ENCODE measurements at places on chromosomes 2 and 18.

- H3K4me3 ChIP-seq = no peak overlapping the region
- H3K36me3 ChIP-seq = no peaks in the 10 kb centered on the region
- no peak overlapping the region for H3K27ac ChIP-seq
- H3K27me3 ChIP-seq = no peaks in the 10 kb centered on the region
- no peak for DNase-seq
Observed at GRCh38 chr18:46042571-46043123, 29.4 kb downstream of the PSTPIP2 start.

DNA sequence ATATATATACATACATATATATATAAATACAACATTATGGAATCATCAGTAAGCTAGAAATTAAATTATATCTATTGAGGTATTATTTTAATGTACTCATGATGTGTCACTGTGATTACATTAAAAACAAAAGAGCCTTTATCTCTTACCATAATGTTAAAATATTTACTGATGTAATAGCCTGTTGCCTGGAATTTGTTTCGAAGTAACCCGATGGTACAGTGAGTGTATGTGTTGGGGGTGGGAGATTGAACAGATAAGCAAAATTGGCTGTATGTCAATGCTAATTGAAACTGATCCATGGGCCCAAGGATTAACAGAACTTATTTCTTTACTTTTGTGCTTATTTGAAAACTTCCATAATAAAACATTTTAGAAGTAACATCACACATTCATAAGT lies 1473.2 kb downstream of the LRP1B start:
- no peak for DNase-seq
- H3K4me3 ChIP-seq = no peak overlapping the region
- H3K27ac ChIP-seq = no peak overlapping the region
- H3K27me3 ChIP-seq = no peaks in the 10 kb centered on the region

DNA sequence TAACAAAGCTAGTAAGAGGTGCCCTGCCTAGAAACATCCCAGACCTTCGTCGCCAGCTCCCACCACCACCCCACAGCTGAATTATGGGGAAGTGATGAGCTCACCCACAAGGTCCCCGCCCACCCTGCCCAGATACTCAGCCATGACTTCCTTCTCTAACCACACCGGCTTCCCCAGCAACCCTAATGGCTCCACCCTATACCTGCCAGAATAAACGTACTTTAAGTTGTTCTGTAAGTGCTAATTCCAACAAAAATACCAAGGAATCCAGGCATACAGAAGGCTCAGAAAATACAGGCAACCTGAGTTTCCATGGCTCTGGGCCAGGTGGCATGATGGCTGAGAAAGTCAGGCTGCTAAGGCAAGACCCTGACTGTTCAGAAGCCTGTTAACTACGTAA lies 39.1 kb downstream of the TMEM163 start:
- no peak overlapping the region for H3K4me3 ChIP-seq
- no peaks in the 10 kb centered on the region for H3K27me3 ChIP-seq
- no peak for DNase-seq
- no peaks in the 10 kb centered on the region for H3K36me3 ChIP-seq

DNA sequence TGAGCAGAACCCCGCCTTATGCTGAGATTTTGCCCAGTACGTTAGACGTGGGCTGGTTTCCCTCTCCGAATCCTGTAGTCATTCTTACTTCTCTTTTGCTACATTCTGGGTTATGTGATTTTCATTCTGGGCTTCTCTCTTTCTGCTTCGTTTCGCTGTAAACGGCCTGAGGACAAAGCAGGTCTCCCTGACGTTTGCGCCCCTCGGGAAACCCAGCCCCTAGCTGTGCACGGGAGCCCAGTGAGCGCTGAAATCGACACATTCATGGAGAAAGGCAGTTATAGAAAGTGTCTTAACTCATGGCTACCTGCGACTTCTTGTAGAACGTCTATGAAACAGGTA lies 22.7 kb upstream of the MC5R start:
- H3K36me3 ChIP-seq = no peaks in the 10 kb centered on the region
- no peak overlapping the region for H3K27ac ChIP-seq

DNA sequence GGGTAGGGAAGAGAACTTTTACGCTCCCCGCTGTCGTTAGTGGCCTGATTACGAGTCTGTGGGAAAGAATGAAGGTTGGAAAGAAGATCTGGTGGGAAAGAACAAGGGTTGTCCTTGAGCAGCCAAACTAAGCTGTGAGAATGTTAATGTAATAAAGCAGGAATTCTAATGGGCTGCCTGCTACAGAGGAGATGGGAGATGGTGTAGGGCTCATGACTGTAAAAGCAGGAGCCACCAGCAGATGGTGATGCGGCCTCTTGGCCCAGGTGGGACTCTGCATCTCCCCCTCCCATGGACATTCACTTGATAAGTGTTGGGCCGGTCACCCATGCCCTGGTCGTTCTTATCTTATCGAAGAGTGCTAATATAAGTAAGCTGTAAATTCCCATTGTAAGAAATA lies 150.0 kb downstream of the NEDD4L start:
- peaks cover 18% of the 10 kb centered on the region for H3K4me1 ChIP-seq
- no peak overlapping the region for H3K27ac ChIP-seq
- H3K27me3 ChIP-seq = no peaks in the 10 kb centered on the region
- H3K4me3 ChIP-seq = no peak overlapping the region
- no peak for DNase-seq

- H3K4me1 ChIP-seq = no peaks in the 10 kb centered on the region
- H3K27me3 ChIP-seq = no peaks in the 10 kb centered on the region
- H3K4me3 ChIP-seq = no peak overlapping the region
- DNase-seq = no peak
Observed at GRCh38 chr18:11419338-11419737, 190.1 kb upstream of the SLC35G4 start.

DNA sequence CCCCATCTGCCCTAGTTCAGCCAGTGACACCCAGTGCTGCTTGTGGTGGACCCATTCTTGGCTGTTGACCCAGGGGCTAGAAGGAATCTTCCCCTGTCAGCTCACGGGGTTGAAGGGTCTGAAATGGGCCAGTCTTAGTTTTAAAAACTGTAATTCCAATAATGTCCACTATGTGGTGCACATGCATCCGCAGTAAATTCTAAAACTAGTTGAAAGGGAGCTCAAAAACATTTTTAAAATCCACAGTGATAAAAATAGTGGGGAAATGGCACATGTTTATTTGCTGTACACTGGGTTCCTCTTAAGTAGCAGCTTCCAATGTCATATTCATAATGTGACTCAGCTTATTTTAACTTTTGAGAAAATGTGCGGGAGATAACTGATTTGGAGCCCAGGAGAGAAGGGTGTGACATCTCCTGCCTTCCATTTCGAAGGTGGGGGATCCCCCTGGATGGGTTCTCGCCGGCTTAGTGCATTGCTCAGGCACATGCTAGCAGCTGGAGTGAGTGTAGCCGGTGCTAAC lies 32.8 kb downstream of the GRHL1 start:
- H3K27me3 ChIP-seq = no peaks in the 10 kb centered on the region
- H3K4me3 ChIP-seq = no peak overlapping the region
- H3K27ac ChIP-seq = peak overlapping the region; percentile 84

GRCh38 chr2:238239543-238239862 lies 335 bp downstream of the HES6 start:
- no peaks in the 10 kb centered on the region for H3K36me3 ChIP-seq
- no peak for DNase-seq
- no peaks in the 10 kb centered on the region for H3K27me3 ChIP-seq
- H3K27ac ChIP-seq = peak overlapping the region; percentile 50
- H3K4me3 ChIP-seq = peak overlapping the region; percentile 69

GRCh38 chr18:5890331-5891183 lies 4.8 kb downstream of the TMEM200C start:
- no peak overlapping the region for H3K27ac ChIP-seq
- peak overlapping the region; percentile 55 for H3K4me3 ChIP-seq
- H3K27me3 ChIP-seq = peaks cover 20% of the 10 kb centered on the region
- DNase-seq = no peak
- H3K36me3 ChIP-seq = no peaks in the 10 kb centered on the region

DNA sequence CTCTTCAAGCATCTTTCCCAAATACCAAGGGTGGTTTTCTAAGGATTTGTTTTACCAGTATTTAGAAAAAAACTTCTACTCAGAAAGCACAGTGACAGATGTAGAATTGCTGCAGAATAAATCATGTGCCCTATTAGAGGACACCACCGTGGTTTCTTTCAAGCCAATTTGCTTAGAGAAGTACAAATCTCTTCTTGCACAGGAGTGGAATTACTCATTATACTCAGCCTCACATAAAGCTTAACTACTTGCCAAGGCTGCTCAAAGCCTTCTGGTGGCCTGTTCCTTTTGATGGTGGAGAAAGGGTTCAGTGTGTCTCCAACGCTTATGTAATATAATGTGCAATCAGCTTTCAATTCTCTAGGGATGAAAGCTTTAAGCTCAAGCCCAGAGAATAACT lies 66.5 kb upstream of the CTNNA2 start:
- H3K27me3 ChIP-seq = no peaks in the 10 kb centered on the region
- no peak overlapping the region for H3K4me3 ChIP-seq
- H3K4me1 ChIP-seq = no peaks in the 10 kb centered on the region

GRCh38 chr2:227889336-227889735 lies 17.9 kb downstream of the DAW1 start:
- no peak overlapping the region for H3K4me3 ChIP-seq
- no peak for DNase-seq
- no peaks in the 10 kb centered on the region for H3K4me1 ChIP-seq
- no peak overlapping the region for H3K27ac ChIP-seq
- H3K27me3 ChIP-seq = no peaks in the 10 kb centered on the region
- H3K36me3 ChIP-seq = no peaks in the 10 kb centered on the region

DNA sequence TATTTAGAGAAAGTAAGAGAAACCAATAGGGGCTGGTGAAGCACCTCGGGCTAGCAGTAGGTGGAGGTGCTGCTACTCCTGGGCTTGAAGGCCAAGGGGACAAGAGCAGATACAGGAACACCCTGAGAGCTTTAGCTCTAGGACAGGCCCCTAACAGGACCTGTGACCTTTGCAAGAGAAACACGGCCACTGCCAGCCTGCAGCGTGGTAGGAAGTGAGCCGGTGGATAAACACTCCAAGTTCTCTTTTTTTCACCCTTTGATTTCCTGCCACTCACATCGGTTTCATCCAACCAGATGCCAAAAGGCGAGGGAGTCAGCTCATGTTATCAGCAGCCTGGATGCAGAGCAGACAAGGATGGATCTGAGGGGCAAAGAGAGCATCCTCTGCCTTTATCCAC lies 66.8 kb upstream of the SPRED2 start:
- H3K36me3 ChIP-seq = no peaks in the 10 kb centered on the region
- peaks cover 5% of the 10 kb centered on the region for H3K27me3 ChIP-seq

GRCh38 chr2:72031346-72032110 lies 116.1 kb downstream of the CYP26B1 start:
- H3K4me1 ChIP-seq = peaks cover 53% of the 10 kb centered on the region
- no peak overlapping the region for H3K27ac ChIP-seq
- H3K4me3 ChIP-seq = no peak overlapping the region
- DNase-seq = no peak

GRCh38 chr2:85733121-85733960 lies 20.4 kb upstream of the ATOH8 start:
- no peak overlapping the region for H3K4me3 ChIP-seq
- H3K27me3 ChIP-seq = peaks cover 5% of the 10 kb centered on the region

DNA sequence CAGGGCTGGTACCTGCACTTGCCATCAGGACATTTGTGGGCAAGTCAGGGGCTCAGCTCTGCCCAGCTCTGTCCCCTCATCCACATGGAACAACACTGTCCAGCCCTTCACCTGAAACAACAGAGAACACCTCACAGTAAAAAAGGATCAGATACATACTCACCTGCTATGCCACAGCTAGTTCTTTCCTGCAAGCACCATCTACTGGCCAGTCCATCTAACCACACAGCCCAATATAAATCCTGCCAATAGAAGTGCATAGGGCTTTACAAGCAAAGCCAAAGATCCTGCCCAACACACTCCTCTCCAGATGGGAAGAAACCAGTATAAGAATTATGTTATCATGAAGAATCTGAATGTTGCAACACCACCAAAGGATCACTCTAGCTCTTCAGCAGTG lies 52.2 kb upstream of the GALNT13 start:
- no peaks in the 10 kb centered on the region for H3K36me3 ChIP-seq
- DNase-seq = no peak
- H3K27ac ChIP-seq = no peak overlapping the region
- no peak overlapping the region for H3K4me3 ChIP-seq
- no peaks in the 10 kb centered on the region for H3K27me3 ChIP-seq
- H3K4me1 ChIP-seq = no peaks in the 10 kb centered on the region

GRCh38 chr2:143577489-143577888 lies 448.3 kb downstream of the ARHGAP15 start:
- H3K4me1 ChIP-seq = no peaks in the 10 kb centered on the region
- H3K4me3 ChIP-seq = no peak overlapping the region
- H3K27me3 ChIP-seq = no peaks in the 10 kb centered on the region
- H3K27ac ChIP-seq = no peak overlapping the region
- H3K36me3 ChIP-seq = no peaks in the 10 kb centered on the region

DNA sequence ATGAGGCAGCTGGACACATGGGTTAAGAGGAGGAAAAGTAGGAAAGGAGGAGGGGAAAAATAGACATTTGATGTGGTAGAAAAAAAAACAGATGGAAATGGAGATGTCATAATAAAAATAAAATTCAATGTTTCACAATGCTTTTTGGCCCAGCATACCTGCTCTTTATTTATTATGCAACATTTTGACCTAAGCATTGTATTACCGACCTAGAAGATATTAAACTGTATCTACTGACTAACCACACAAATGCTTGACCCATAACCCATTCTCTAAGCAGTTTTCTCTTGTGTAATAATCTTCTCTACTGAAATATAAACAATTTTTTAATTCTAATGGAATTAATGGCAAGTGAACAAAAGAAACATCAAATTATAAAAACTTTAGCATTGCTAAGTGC lies 362.3 kb downstream of the FBXO15 start:
- H3K4me3 ChIP-seq = no peak overlapping the region
- H3K36me3 ChIP-seq = no peaks in the 10 kb centered on the region
- H3K27me3 ChIP-seq = no peaks in the 10 kb centered on the region
- peak overlapping the region; percentile 43 for H3K27ac ChIP-seq
- DNase-seq = no peak
- no peaks in the 10 kb centered on the region for H3K4me1 ChIP-seq

GRCh38 chr2:217055624-217056023 lies 195.8 kb upstream of the TNP1 start:
- H3K4me1 ChIP-seq = no peaks in the 10 kb centered on the region
- H3K27me3 ChIP-seq = no peaks in the 10 kb centered on the region
- H3K27ac ChIP-seq = no peak overlapping the region
- no peak overlapping the region for H3K4me3 ChIP-seq

GRCh38 chr2:114083717-114084387 lies 194.0 kb downstream of the ACTR3 start:
- no peak overlapping the region for H3K4me3 ChIP-seq
- no peaks in the 10 kb centered on the region for H3K4me1 ChIP-seq
- H3K27me3 ChIP-seq = no peaks in the 10 kb centered on the region
- no peak for DNase-seq

DNA sequence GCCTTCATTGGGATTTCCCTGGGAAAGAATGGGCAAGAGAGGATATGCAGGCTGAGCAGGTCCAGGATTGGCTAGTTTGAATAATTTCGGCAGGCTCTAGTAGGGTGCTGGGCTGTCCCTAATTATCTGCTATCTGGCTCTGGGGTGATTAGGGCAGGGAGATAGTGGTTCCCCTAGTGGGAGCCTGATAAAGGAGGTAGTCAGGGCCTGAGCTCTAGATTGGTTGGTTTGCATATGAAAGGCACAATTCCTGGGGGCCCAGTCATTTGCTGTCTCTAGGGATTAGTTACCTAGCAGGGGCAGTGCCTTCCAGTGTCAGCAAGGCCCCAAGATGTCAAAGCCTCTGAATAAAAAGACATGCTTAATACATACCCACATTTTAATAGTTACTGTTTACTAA lies 690.1 kb upstream of the KLHL29 start:
- no peak overlapping the region for H3K4me3 ChIP-seq
- no peaks in the 10 kb centered on the region for H3K36me3 ChIP-seq
- H3K27ac ChIP-seq = no peak overlapping the region
- no peaks in the 10 kb centered on the region for H3K4me1 ChIP-seq

GRCh38 chr2:230774348-230774951 lies 61.8 kb downstream of the CAB39 start:
- no peak overlapping the region for H3K4me3 ChIP-seq
- peaks cover 13% of the 10 kb centered on the region for H3K36me3 ChIP-seq
- H3K4me1 ChIP-seq = peaks cover 26% of the 10 kb centered on the region
- no peak for DNase-seq

All from esophagus squamous epithelium (tissue), 5 donors.